Hippocampal formation (tissue), 2 donors: ENCODE measurements at places on chromosomes 5 and 9.

DNA sequence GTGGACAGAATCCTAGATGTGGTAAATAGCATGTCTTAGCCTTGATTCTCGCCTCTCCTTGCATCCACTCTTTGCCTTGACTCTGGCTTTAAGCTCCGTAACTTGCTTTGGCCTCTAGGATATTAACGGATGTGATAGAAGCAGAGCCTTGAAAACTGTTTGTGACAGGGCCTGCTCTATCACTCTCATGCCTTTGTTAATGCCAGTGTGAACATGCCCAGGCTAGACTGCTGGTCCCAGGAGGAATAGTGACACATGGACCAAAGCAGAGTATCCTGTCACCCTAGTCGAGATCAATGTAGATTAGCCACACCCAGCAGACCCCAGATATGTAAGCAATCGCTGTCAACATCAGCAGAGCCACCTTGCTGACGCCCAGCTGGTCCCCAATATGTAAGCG is 109.9 kb upstream of the C9orf72 start:
- no peak for DNase-seq

- DNase-seq = no peak
Observed at GRCh38 chr5:132274050-132274792, 16.7 kb downstream of the PDLIM4 start.

GRCh38 chr5:6436715-6437331 is 11.8 kb upstream of the UBE2QL1 start:
- DNase-seq = no peak

DNA sequence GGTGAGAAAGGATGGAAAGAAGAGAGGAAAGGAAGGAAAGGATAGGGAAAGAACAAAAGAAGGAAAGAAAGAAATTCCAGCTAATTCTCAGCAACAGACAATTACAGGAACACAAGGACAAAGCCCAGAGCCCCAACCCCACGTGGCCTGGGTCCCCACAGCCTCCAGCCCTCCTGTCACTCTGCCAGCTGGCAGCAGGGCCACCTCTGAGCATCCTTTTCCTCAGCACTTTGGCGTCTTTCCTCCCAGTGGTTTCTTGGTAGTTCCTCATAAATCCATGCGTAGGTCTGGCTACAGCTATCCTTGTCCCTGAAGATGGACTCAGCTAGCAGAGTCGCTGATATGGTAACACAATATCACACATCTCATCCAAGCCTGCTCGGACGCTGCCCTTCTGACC is 28.3 kb downstream of the ADAMTS2 start:
- DNase-seq = no peak

DNA sequence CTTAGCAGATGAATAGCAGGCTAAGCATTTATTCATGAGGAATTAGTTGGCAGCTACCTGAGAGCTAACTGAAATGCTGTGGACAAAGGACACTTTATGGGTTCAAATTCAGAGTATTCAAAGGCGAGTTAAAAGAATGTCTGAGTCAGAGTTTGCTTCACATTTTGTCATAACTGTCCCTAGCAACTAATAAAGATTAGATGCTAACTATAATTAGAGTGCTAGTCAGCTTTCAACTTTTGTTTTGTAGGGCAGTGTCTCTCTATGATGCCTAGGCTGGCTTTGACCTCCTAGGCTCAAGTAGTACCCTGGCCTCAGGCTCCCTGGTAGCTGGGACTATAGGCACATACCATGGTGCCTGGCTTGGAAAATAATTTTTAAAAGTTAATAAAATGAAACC is 4.6 kb downstream of the SMC5 start:
- no peak for DNase-seq

DNA sequence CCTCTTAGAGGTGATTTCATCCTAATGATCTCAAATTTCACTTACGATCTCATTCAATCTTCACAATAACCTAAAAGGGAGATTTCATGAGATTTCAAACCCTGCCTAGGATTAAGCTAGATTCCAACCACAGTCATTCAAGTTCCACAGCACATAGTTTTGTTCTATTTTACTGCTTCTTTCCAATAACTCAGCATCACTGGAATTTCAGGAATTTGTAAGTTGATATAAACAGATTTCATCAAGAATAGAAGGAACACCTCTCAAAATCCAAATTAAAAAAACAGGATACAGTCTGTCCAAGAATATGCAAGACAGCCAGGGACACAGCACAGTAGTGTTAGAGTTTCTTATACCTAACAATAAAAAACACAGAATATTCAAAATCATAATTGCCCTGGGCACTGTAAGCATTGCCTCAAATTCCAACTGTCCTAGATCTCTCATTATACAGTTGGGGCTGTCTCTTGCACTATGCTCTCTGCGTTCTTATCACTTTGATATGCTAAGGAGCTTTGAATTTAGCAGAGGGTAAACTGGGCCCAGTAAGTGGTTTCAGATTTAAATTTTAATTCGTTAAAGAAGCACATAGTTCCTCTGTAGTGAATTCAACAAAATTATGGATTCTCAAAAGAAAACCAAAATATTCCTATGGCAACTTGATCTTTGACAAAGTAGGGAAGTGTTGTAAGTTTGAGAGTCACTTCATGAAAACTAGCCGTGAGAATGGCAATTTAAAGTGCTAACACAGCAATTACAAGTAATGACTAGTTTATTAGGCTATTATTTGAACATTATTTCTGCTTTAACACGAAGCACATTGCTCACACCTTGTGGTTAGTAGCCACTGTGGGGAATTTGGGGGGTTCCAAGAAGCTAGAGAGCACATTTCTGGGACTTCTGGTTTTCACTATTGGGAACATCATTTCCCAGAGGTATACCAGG is 478.6 kb upstream of the C9orf72 start:
- DNase-seq = no peak

DNA sequence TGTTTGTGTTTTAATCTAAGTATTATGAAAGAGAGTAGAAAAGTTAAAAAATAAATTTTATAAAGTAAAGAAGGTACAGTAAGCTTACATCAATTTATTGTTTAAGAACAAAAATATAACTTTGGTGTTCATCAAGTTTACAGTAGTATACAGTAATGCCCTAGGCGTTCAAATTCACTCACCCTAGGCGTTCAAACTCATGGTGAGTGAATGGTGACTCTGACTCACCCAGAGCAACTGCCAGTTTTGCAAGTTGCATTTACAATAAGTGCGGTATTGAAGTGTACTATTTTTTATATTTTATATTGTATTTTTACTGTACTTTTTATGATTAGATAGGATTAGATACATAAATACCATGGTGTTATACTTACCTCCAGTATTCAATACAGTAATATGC is 421.3 kb downstream of the CDH12 start:
- no peak for DNase-seq

DNA sequence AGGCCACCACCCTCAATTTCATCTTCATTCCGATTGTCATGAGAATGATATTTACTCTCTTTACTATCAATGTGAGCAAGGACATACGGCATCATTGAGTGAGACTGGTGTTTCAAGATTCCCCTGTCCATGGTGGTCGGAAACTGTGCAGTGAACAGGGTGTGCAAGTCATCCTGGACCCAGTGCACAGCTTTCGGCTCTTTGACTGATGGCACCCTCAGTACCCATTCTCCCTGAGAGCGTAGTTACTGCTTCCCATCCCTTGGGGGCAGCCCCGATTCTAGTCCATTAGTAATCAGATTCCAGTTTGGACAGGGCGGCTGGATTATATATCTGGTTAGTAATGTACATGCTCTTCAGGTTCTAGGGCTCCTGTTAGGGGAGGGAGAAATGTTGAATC is 61.7 kb upstream of the SUB1 start:
- DNase-seq = no peak
